ENCODE measurements at places on chromosomes 6 and 20. TPM values are rescaled to one million over a fixed set of nuclear protein-coding genes. Genes with fewer than 3 reads are reported as not detected.

- no peak for DNase-seq
Measured at GRCh38 chr6:105681061-105681460, 278.2 kb upstream of the PREP start.

DNA sequence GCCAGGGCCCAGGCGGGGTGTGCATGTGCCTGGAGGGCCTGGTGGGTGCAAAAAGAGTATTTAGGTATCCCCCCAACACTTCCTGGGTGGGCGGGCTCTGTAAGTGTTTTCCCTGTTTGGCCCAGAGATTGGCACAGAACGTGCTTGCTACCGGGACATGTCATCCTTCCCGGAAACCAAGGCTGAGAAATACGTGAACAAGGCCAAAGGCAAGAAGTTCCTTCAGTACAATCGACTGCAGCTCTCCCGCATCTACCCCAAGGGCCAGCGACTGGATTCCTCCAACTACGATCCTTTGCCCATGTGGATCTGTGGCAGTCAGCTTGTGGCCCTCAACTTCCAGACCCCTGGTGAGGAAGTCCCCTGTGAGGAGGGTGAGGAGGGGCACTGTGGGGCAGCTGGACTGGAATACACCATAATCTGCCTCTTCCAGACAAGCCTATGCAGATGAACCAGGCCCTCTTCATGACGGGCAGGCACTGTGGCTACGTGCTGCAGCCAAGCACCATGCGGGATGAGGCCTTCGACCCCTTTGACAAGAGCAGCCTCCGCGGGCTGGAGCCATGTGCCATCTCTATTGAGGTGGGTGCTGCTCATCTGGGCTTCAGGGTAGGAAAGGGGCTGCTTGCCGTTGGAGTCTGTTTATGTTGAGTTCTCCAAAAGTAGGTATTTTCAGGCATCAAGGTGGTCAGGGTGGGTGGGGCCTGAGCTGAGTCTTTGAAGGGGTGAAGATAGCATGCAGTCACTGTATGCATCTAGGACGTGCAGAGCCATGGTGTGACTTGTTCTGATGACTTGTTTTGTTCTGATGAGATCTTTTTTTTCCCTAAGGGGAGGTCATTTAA, 35.2 kb downstream of the PLCG1 start:
- peak; percentile 21 for DNase-seq

Gene JPH2
- 148 TPM for total RNA-seq

- no peak for DNase-seq
Measured at GRCh38 chr6:104843229-104843628, 16.5 kb downstream of the HACE1 start.

GRCh38 chr6:159031846-159032245, 12.9 kb downstream of the TAGAP start:
- no peak for DNase-seq

Gene OVOL2
- not detected for total RNA-seq

Gene VSX1
- total RNA-seq = 0.69 TPM

GRCh38 chr6:72748759-72749158, 126.9 kb downstream of the KCNQ5 start:
- no peak for DNase-seq

- no peak for DNase-seq
Measured at GRCh38 chr20:47487175-47487917, 14.3 kb upstream of the NCOA3 start.

Gene RAB23
- total RNA-seq = 15.4 TPM

- no peak for DNase-seq
Measured at GRCh38 chr20:32796981-32797451, 22.7 kb upstream of the MAPRE1 start.

DNA sequence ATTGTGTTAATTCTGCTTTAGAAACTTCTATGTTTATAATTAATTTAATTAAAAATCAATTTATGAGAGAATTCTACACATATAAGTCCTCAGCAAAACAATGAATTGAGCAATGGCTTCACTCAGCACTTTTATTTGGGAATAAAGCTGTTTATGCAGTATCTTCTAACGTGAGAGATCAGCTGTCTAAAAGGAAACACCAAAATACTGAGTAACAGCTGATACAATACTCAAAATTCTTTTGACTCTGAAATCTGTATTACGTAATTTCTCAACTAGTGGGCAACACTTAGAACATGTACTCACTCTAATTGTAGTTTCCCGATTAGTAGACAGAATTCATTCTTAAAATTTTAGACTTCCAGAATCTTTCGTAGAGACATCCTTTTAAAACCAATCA, 49.8 kb downstream of the MAP3K7 start:
- DNase-seq = no peak

GRCh38 chr6:108118810-108119768, 44.5 kb upstream of the OSTM1 start:
- no peak for DNase-seq

GRCh38 chr20:50595988-50596693, 86.0 kb downstream of the PTPN1 start:
- DNase-seq = no peak

DNA sequence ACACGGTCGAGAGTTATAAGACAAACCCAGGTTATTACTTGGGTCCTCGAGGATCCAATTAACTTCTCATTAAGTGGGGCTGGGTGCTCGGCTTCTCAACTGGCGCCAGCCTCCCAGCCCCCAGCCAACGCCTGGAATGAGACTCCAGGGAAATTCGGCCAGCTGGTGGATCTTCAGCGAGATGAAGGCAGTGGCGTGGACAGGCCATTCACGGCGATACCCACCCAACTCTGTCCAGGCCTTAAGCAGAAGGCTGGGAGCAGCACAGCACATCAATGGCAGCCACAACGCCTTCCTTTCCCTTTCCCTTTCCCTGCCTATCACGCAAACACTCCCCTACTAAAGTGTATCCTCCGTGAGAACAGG, 868 bp downstream of the METTL24 start:
- no peak for DNase-seq

- DNase-seq = no peak
Measured at GRCh38 chr6:150081702-150082101, 12.8 kb upstream of the ULBP3 start.

- no peak for DNase-seq
Measured at GRCh38 chr20:45894797-45895196, 3.7 kb downstream of the CTSA start.

DNA sequence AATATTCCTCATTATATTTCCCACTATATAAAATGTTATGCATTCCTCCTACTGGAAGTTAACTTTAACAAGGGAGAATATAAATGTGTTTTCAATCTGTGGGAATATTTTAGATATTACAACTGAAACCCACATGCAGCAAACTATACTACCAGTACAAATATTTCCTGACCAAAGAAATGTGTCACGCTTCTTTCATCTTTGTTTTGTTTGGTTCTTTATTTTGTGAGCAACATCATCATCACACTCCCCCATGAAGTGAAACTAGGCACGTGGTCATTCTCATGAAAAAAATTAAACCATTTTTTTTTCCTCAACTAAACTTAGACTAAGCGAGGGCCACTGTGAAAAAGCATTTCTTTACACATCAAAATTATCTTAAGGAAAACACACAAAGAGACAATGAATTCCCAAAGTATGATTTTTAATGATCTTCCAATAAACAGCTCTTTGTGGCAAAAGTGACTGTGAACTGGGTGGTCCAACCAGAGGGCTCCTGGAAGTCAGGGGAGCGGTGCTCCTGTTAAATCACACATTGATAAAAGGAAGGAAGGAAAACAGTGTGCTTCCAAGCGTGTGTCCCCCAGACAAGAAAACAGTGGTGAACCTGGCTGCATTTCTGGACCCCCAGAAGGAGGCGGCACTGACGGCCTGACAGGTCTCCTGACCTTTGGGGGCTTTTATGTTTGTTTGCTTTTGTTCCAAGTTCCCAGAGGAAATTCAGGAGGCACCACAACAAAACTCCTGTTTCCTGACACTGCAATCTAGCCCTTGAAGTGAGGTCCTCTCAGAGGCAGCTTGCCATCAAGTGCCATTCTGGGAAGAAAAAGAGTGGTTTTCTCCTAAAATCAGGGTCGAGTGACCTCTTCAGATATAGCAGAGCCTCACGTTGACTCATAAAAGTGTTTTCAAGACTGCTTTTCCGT, 166.8 kb upstream of the FOXQ1 start:
- no peak for DNase-seq

GRCh38 chr20:18571578-18571977, 4.3 kb downstream of the SMIM26 start:
- no peak for DNase-seq

GRCh38 chr6:170375661-170376060, 69.1 kb downstream of the FAM120B start:
- no peak for DNase-seq

GRCh38 chr6:119182875-119183274, 104.4 kb upstream of the FAM184A start:
- no peak for DNase-seq

DNA sequence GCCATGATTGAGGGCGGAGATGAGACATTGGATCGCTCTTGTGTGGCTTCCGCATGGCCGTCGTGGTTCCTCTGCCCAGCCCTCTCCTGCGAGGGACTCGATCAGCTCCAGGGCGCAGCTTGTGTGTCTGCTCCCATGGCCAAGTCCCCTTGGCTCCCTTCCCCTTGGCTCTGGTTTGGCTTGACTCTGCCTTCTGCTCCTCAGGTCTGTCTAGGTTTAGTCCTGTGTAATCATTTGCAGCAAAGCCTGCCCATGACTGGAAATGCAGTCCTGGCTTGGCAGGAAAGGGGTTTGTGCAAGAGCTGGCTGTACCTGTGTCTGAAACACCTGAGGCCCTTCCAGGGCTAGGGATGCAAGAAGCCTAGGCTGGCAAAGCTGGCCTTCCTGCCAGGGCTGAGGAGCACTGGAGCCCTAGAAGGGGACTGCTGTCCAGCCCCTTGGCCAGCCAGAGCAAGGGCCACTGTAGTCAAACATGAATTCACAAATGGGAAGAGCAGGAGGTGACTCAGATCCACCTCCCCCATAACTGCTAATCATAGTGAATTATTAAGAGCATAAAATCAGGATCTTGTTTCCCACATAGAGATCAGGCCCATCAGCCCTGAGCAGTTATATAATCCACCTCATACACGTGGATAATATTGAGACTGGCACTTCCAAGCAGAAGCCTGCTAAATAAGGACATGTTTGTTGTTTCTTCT, 196.8 kb downstream of the FARS2 start:
- DNase-seq = no peak

Gene APCDD1L
- total RNA-seq = 0.60 TPM

GRCh38 chr20:35903843-35904242, 50.5 kb downstream of the SCAND1 start:
- no peak for DNase-seq

Gene CST8
- total RNA-seq = not detected

Gene APOM
- 2.4 TPM for total RNA-seq

Gene TMEM151B
- not detected for total RNA-seq

Gene RAB32
- total RNA-seq = 5.9 TPM

Gene TMEM200A
- total RNA-seq = 1.1 TPM

DNA sequence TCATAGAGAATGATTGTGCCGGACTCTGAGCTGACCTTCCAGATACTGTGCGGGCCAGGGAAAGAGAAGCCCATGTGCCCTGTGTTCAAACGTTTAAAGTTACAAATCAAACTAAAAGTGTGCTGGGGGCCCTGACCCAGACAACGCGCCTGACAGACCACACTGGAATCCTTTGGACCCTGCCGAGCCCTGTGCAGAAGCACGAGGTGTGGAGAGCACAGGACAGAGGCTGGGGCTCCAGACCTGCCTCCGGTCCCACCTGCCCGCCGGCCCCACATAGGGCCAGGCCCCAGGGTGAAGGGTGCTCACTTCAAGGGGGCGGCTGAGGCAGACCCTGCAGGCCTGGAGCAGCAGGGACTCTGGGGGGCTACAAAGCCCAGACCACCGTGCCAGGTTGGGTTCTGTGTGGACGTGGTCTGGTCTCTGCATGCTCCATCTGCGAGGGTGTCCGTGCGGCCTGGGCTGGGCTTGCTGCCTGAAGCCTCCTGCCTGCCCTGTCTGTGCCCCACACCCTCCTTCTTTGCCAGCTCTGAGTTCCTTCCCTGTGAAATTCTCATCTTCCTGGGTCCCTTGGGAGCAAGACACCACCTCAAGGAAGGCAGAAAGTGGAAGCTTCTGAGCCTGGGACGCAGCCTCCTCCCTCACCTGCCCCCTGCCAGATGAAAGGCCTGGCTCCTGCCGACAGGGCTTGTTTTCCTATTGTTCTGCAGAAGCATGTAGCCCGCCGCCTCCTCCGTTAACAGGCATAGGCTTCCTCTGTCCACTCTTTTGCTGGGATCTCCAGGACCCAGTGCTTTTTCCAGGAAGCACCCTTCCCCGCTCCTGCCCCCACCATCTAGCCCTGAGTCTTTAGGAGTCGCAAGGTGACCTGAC, 186.2 kb downstream of the ERMARD start:
- DNase-seq = no peak

DNA sequence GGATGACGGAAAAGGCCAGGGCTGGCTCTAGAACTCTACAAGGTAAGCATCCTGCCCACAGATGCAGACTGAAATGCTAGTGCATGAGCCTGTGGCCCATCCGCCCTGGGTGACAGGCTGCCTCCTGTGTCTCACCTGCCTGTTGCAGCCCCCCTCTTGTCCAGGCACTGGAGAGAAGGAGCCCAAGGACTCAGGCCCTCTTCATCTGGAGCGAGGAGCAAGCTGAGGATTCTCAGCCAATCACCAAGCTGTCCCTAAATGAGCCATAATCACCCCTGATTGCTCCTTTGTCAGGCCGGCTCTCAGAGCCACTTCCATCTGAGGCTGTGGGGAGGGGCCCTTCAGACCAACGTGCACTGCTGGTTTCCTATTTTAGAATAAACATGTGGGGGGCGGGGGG, 10.0 kb upstream of the SLC32A1 start:
- DNase-seq = no peak

DNA sequence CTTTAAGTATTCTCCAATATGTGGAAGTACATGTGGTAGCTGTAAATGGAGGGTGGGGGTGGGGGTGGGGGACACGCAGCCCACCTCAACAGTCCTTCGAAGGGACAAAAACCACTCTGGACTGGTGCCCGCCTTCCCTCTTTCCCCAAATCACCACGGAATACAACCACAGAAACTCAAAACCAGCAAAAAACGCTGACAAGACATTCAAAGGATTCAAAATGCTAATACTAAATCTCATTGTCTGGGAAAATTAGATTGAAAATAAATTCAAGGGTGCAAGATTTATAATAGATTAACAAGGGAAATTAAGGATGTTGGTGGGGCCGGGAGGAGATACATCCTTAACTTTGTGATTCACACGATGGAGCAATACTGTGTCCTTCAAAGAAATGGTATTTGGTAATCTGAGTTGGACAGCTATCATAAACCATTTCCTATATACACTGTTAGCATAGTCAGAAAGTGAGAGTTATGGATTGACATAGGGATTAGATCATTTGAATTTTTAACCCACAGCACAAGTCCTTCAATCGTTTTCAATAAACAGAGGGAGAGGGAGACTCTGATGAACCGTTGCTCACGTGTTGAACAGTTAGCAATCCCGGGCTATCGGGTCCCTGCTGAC, 766 bp upstream of the TBC1D22B start:
- DNase-seq = no peak

DNA sequence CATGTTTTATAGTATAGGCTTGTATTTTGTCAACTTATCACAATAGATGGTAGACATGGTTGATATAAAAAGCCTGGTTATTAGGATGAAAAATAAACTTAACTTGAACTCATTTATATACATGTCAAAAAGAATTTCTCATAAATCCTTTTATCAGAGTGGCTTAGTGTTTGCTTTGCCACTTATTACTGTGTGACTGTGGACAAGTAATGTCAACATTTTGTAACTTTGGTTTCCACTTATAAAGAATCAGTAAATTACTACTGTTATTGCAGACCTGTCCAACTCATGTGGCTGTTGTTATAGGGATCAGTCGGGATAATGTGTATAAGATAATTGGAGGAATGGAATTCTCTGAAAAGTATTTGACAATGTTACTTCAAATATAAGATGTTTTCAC, 894.8 kb upstream of the FLRT3 start:
- DNase-seq = no peak

GRCh38 chr6:153309651-153310050, 178.6 kb upstream of the RGS17 start:
- DNase-seq = no peak

All from heart left ventricle (tissue), 16 donors.